ENCODE measurements at places on chromosomes 2 and 18. TPM values are rescaled to one million over a fixed set of nuclear protein-coding genes. Genes with fewer than 3 reads are reported as not detected.
A peak's percentile ranks its signal among the peaks of the same experiment; 100 is the strongest.

DNA sequence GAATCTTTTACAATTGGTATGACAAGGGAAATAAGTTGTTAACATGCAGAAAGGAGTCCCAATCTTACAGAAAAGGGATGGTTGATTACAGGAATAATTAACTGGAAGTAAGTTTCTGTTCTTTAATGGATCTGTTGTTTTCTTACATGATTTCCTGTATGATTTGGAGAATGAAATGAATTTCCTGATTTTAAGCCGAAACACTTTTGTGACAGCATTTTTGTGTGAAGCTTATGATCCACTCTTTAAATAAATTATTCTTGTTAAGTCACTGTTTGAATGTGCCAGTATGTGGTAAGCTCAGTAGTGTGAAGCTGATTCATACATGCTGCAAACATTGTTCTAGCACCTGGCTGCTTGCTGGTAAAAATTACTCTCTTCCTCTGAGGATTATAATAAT, 516.2 kb downstream of the DCDC2C start:
- DNase-seq, result no peak
- H3K4me3 ChIP-seq, result no peak overlapping the region
- no peak overlapping the region for H3K27ac ChIP-seq
- no peaks in the 10 kb centered on the region for H3K27me3 ChIP-seq

DNA sequence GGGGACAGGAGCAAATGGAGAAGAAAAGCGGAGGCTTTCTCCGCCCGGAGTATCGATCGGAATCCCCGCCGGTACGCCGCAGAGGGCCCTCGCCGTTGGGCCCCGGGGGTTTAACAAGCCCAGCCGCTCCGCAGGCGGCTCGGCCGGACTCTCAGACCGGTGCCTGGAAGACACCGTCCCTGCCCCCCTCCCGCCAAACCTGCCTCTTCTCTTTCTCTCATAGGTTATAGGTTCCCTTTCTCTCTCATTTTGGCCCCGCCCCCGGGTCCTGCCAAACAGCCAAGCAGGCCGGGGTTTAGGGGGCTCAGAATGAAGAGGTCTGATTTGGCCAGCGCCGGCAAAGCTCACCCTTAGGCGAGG, 4.4 kb downstream of the ONECUT2 start:
- peaks cover 4% of the 10 kb centered on the region for H3K4me1 ChIP-seq
- peaks cover 9% of the 10 kb centered on the region for H3K27me3 ChIP-seq
- DNase-seq, result no peak
- H3K27ac ChIP-seq, result no peak overlapping the region

- peaks cover 5% of the 10 kb centered on the region for H3K4me1 ChIP-seq
- H3K27ac ChIP-seq, result no peak overlapping the region
- DNase-seq, result no peak
Observed at GRCh38 chr2:212926940-212927339, 224.5 kb downstream of the IKZF2 start.

GRCh38 chr2:95354469-95354901, 48.0 kb upstream of the FAHD2A start:
- no peaks in the 10 kb centered on the region for H3K4me1 ChIP-seq
- DNase-seq, result no peak
- H3K27ac ChIP-seq, result no peak overlapping the region
- H3K27me3 ChIP-seq, result no peaks in the 10 kb centered on the region

GRCh38 chr2:201879996-201880395, 73.7 kb downstream of the CDK15 start:
- no peak for DNase-seq
- H3K4me3 ChIP-seq, result no peak overlapping the region
- H3K4me1 ChIP-seq, result peaks cover 20% of the 10 kb centered on the region
- no peak overlapping the region for H3K27ac ChIP-seq
- no peaks in the 10 kb centered on the region for H3K36me3 ChIP-seq

DNA sequence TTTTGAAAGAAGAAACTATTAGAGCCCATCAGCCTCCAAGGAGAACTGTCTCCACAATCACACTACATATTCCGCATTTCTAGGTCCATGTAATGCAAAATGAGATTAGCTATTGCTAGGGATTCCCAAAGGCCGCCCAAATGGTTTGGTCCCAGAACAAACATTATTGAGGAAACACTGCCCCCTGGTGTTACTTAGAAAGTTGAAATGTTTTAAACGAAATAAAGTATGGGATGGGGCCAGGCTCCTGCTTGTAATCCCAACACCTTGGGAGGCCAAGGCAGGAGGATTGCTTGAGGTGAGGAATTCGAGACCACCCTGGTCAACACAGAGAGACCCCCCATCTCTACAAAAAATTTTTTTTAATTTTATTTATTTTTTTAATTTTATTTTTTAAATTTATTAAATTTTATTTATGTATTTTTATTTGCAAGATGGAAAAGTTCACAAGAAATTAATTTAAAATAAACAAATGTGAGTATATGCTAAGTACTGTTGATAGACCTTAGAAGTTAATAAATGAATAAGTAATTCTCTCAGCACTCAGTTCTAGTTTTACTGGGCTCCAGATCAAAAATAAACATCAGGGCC, 5.5 kb downstream of the NHEJ1 start:
- H3K27ac ChIP-seq, result no peak overlapping the region
- H3K4me1 ChIP-seq, result peaks cover 19% of the 10 kb centered on the region

GRCh38 chr2:8036366-8036765, 645.5 kb upstream of the ID2 start:
- no peak overlapping the region for H3K27ac ChIP-seq
- no peak overlapping the region for H3K4me3 ChIP-seq
- H3K27me3 ChIP-seq, result no peaks in the 10 kb centered on the region
- no peaks in the 10 kb centered on the region for H3K36me3 ChIP-seq

DNA sequence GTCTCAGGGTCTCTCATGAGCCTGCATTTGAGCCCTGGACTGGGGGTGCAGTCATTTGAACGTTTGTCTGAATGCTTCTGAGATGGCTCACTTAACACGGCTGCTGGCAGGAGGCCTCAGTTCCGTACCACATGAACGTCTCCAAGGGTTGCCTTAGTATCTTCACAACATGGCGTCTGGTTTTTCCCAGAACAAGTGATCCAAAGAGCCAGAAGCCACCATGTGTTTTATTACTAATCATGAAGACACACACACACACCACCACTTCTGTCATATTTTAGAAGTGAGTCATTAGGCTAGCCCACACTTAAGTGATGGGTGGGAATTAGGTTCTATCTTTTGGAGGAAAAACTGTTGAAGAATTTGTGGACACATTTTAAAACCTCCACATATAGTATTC, 15.0 kb upstream of the MYO1B start:
- H3K27ac ChIP-seq, result peak overlapping the region; percentile 21
- no peaks in the 10 kb centered on the region for H3K27me3 ChIP-seq
- H3K36me3 ChIP-seq, result no peaks in the 10 kb centered on the region
- peak; percentile 69 for DNase-seq
- no peak overlapping the region for H3K4me3 ChIP-seq

The SKOR2 gene
- total RNA-seq, result not detected

The SPOPL gene
- 10.2 TPM for total RNA-seq

The CD226 gene
- total RNA-seq, result 0.69 TPM
